Inflammatory macrophage treated with lipopolysaccharide for 1 hour (primary cell): ENCODE measurements at places on chromosomes 5 and 9.

DNA sequence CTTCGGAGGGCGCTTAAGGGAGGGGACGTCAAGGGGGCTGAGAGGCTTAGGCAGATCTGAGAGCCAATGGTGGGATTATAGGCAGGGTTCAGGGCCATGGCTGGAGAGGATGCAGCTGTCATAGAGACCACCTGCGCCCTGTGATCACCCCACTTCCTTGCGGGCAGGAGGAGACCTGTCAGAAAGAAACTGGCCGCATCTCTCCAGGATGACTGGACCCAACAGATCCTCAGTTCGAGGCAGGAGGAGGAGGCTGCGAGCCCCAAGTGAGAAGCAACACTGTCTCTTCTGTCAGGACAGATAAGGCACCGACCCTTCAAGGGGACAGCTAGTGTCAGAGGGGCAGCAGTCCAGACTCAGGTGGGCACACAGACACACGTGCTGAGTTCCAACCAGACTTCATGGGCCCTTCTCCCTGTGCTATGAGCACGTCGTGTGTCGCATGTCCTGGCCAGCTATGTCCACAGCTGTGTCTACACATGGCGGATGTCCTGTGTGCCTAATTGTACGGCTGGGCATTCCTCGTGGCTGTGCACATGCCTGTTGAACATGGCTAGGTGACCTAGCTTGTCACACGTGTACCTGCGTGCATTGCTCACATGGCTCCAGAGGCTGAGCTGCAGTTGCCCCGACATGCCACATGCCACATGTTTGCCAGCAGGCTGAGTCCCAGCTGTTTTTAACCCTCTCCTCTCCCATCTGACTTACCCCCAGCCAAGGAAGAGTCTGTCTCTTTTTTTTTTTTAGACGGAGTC is 583 bp upstream of the AQP3 start:
- DNase-seq, result no peak

DNA sequence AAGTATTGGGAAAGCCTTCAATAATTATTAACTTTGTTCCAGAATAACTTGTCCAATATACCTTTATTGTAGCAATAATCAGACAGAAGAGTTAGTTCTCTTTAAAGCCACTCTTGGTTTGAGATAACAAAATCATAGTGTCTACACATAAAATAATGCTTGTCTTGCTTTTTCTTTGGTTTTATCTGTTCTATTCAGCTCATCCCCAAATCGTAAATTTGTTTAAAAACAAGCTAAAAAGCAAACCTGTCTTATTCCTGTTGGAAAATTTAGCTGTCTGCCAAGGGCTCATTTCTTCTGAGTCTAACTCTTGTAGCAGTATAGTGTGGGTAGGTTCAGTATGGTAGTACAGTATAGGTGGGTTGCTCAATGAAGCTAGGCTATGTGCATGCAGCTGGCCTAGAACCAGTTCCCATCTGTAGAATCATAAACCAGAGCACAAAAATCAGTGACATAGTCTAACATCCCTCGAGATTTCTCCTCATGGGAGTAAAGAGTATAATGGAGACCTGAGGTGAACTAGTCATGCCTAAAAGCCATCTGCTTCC is 17.9 kb upstream of the APBA1 start:
- no peak for DNase-seq

GRCh38 chr5:14579731-14580397 is 1.7 kb upstream of the OTULINL start:
- no peak for DNase-seq

GRCh38 chr5:92560698-92561401 is 1020.2 kb downstream of the NR2F1-AS1 start:
- DNase-seq, result no peak

- DNase-seq, result no peak
These were observed 366.0 kb upstream of the TRPC7 start for GRCh38 chr5:136731241-136731900.

- DNase-seq, result no peak
These were observed 16.6 kb downstream of the NIM1K start for GRCh38 chr5:43208658-43209057.

DNA sequence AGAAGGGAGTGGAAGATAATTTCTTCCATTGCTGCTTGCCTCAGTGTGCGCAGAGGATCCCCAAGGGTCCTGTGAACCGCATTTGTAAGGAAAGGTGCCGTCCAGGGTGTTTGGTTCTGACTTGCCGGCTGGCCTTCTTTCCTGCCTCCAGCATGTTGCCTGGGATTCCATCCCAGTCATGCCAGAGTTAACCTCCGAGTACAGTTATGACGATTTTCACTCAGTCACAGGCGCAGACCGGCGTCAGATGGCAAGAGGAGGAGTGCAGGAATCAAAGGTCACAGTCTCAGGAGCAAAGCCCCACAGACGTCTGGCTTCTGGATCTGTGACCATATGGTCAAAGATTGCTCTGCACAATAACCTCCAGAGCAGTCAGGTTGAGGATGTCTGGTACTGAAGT is 5.9 kb upstream of the GADD45G start:
- no peak for DNase-seq
